NCI-H1417 treated with DMSO at 0.1 percent for 48 hours (cell line): ENCODE measurements at places on chromosomes 1 and 21.

DNA sequence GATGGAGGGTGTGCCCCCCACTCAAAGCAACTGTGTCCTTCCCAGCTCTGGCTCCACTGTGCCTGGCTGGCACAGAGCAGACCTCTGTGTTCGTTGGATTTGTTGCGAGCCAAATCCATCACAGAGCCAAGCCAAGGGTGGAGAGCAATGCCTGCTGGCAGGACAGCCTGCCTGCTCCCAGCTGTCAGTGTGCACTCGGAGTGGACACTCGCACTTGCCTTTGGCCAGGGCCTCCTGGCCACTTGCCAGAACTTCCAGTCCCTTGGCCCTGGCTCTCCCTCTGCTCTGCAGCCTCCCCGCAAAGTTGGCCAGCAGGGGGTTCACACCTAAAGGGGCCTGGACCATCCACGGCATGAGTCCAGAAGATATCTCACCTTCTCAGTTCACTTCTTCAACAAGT, 16.4 kb downstream of the HEYL start:
- DNase-seq, result no peak

DNA sequence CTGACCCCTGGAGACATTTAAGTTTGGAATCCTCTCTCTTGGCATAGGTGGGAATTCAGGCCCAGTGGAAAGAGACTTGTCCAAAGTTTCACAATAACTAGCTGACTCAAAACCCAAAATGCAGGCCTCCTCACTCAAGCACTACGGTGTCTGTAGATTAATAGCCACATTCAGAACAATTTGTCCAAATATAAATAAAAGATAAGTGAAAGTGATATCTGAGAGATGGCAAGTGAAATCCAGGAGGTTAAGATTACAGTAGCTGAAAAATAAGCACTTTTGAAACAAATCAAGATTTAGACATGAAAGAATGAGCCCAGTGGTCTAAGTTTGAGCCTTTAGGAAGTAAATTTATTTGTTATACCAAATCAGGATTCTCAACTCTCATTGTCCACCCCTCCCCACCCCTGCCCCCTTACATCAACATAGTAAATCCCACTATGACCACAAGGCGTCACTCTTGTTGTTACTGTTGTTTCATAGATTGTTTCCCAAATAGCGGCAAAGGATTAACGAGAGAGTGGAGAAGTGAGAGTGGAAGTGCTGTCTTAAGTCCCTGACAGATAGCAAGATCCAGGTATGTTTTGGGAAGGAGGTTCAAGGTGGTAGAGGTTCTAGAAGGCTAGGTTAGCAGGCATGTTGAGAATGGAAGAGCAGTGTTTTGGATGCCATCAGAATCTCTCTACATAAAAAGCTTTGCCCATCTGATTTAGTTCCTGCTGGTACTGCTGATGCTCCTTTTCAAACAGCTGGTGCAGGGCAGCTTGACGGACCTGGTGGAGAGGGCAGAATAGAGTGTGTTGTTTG, 7.1 kb upstream of the TPM3 start:
- DNase-seq, result no peak

- no peak for DNase-seq
These were observed 40.1 kb downstream of the DNM3 start for GRCh38 chr1:171881442-171881841.

GRCh38 chr1:109641078-109641740, 14.7 kb upstream of the GSTM4 start:
- no peak for DNase-seq

DNA sequence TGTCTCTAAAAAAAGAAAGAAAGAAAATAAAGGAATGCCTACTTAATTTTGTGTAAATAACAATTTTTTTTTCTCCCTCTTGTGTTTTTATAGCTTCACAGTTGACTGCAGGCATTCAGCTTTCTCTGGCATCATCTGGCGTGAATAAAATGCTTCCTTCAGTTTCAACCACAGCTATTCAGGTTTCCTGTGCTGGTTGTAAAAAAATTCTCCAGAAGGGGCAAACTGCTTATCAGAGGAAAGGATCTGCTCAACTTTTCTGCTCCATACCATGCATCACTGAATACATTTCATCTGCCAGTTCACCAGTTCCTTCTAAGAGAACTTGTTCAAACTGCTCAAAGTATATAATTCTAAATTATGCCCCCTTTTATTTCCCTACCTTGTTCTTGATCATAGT, 18.0 kb downstream of the ZMYM1 start:
- no peak for DNase-seq

DNA sequence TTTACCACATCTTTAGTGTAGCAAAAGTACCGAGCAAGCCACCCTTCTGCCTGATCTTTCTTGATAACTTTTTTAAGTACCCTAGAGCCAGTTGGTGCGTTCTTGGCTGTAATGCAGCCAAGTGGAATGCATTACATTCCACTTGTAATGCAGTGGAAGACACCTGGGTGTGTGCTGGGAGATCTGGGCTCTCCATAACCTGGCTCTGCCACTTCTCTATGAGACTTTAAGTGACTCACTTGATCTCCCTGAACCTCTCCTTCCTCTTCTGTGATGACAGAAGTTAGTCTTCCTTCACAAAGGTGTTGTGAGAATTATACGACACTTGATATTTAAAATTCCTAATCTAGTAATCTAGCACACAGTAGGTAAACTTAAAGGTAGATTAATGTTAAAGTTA, 35.3 kb upstream of the NFIA start:
- DNase-seq, result no peak

GRCh38 chr1:184698016-184698415, 56.6 kb downstream of the EDEM3 start:
- no peak for DNase-seq

DNA sequence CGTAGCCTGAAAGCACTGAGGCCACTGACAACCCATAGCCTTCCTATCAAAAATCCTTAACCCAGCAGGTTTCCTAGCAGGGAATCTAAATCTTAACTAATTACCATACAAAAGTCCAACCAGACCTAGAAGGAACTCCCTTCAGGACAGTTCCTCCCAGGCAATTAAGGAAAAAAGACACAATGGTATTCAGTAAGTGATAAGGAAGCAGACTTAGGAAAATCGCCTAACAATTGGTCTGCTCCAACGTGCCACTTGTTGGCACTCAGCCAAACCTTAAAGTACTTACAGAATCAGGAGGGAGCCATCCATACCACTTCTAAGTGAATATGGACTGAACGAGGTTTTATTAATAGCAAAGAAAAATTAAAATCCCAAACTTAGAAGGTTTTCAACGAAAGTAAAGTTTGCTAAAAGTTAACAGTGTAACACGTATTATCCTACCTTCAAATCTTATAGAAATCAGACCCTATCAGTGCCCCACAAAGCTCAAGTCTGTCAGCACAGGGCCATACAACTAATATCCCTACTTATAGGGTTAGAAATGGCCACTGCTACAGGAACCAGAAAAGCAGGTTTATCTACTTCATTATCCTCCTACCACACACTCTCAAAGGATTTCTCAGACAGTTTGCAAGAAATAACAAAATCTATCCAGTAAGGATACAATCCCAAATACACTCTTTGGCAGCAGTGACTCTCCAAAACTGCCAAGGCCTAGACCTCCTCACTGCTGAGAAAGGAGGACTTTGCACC, 29.0 kb downstream of the SPATA6 start:
- no peak for DNase-seq

DNA sequence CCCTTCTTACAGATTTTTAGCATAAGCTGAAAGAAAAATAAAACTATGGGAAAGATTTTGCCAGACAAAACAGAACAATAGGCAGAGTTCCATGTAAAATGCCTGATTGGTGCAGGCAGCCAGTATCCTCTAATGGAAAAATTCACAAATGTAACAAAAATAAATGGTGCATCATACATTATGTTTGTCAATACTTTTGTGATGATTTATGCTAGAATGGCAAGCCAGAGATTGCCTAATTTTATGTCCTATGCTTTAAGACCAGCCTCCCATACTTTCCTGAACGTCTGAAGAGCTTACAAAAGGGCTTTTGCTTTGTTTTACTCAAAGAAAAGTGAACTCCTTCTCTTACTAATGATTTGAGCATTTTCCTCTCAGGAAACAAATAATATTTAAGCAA, 81.5 kb upstream of the KCNJ15 start:
- no peak for DNase-seq

GRCh38 chr1:183000167-183000962, 22.9 kb upstream of the LAMC1 start:
- DNase-seq, result no peak

DNA sequence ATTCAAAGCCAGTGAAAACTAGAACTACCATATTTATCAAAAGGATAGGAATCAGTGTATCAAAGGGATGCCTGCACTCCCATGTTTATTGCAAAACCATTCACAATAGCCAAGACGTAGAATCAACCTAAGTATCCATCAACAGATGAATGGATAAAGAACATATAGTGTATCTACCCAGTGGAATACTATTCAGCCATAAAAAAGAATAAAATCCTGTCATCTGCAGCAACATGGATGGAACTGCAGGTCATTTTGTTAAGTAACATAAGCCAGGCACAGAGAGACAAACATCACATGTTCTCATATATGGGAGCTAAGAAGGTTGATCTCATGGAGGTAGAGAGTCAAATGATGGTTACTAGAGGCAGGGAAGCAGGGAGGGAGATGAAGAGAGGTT, 110.0 kb downstream of the PAX7 start:
- DNase-seq, result no peak

DNA sequence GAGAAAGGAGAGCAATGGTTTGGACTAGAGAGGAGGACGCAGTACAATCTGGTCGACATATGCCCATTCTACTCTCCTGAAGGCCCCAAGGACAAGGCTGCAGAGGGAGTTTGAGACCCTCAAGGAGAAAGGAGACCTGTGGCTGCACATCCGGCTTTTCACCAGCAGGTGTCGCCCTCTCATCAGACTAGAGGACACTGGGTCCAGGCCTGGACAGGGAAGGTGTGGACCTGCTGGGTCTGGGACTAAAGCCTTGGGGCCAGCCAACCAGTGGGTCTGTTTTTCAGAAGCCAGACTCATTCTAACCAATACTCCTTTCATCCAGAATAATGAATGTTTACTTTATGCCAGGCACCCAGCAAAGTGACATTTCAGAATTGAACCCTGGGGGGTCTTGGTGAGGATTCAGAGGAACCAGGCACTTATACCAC, 5.0 kb downstream of the SRARP start:
- no peak for DNase-seq

- no peak for DNase-seq
These were observed 18.4 kb upstream of the COL6A1 start for GRCh38 chr21:45963232-45963570.

GRCh38 chr1:29719253-29719652, 482.9 kb downstream of the PTPRU start:
- no peak for DNase-seq

- DNase-seq, result no peak
These were observed 71.0 kb downstream of the UBR4 start for GRCh38 chr1:19138958-19139581.

GRCh38 chr1:95002540-95003432, 70.0 kb downstream of the ALG14 start:
- no peak for DNase-seq

DNA sequence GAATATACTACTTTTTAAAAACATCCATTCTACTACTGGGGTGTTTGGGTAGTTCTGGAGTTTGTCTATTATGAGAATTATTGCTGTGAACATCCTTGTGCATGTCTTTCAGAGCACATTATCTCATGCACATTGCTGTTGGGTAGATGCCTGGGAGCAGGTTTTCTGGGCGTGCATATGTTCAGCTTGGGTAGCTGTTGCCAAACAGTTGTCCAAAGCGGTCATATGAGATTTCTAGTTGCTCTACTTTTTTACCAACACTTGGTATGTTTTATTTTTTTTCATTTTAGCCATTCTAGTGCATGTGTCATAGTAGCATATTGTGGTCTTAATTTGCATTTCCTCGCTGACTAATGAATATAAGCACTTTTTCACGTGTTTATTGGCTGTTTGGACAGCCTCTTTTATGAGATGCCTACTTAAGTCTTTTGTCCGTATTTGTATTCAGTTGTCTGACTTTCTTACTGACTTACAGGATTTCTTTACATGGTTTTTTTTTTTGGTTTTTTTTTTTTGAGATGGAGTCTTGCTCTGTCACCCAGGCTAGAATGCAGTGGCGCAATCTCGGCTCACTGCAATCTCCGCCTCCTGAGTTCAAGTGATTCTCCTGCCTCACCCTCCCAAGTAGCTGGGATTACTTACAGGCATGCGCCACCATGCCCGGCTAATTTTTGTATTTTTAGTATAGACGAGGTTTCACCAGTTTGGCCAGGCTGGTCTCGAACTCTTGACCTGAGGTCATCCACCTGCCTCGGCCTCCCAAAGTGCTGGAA, 18.1 kb downstream of the ZDHHC18 start:
- no peak for DNase-seq

- DNase-seq, result no peak
These were observed 43.7 kb upstream of the PIGC start for GRCh38 chr1:172487550-172487949.

GRCh38 chr1:173914366-173914871, 2.7 kb downstream of the SERPINC1 start:
- no peak for DNase-seq

DNA sequence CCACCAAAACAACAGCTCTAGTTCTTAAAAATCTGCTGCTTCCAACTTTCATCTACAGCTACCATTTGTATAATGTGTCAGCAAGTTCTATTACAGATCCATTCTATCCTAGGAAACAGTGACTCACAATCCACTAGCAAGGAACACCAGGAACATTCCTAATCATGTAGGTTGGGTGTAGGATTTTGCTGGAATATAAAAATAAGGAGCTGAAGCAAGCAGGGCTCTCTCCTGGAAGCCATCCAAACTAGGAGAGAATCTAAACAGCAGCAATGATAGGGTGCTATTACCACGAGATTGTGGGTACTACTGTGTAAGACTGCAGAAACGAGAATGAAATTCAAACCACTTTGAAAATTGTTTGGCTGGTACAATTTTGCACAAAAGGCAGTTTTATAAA, 135.0 kb downstream of the PTPN14 start:
- no peak for DNase-seq

DNA sequence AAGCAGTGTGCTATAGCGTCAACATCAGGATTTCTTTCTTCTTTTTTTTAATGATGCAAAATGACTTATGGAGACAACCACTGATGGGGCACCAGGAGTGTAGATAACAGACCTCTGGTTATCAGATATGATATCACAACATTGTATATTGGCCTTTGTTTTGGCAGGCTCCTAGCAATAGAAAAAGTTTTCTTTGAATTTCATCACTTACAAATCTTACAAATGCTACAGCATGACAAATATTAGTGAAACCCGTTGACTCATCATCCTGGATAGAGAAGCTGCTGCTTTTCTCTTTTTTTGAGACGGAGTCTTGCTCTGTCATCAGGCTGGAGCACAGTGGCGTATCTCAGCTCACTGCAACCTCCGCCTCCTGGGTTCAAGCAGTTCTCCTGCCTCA, 92.9 kb downstream of the LTN1 start:
- no peak for DNase-seq

GRCh38 chr1:177476676-177477075, 305.9 kb downstream of the BRINP2 start:
- no peak for DNase-seq

- no peak for DNase-seq
These were observed 74.4 kb downstream of the DUSP10 start for GRCh38 chr1:221667504-221667903.

GRCh38 chr1:1167398-1167821, 6.3 kb upstream of the TTLL10 start:
- DNase-seq, result no peak
